Stimulated activated CD4-positive, alpha-beta T cell treated with anti-CD3 and anti-CD28 coated beads, TNF-alpha, amount 100 ng/mL, for 1 hour (primary cell): ENCODE measurements at places on chromosomes 6 and 20.

- DNase-seq, result no peak
Observed at GRCh38 chr6:94269256-94269655, 849.9 kb upstream of the EPHA7 start.

GRCh38 chr6:43658161-43658560, 13.3 kb downstream of the RSPH9 start:
- DNase-seq, result no peak

- DNase-seq, result no peak
Observed at GRCh38 chr6:133288662-133289061, 47.5 kb downstream of the EYA4 start.

- DNase-seq, result no peak
Observed at GRCh38 chr6:77839292-77839691, 186.5 kb downstream of the MEI4 start.

GRCh38 chr6:153215242-153215641, 84.2 kb upstream of the RGS17 start:
- no peak for DNase-seq

GRCh38 chr20:42530855-42531448, 658.8 kb downstream of the PTPRT start:
- no peak for DNase-seq

DNA sequence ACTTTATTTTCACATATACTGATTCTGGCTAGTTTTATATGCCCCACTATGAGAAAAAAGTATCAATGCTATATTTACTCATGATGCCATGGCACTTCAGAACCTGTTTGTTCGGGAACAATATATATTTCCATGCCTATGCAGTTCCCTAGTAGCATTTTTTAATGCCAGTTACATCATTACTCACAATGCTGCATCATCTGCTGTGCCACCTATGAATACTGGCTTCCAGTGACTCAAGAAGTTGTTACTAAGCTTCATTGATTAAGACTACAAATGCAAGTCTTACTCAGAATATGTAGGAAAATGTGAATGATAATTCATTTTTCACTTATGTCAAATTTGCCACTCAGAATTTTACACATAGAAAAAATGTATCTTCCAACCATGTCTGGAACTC, 97.9 kb downstream of the MAFB start:
- DNase-seq, result no peak

DNA sequence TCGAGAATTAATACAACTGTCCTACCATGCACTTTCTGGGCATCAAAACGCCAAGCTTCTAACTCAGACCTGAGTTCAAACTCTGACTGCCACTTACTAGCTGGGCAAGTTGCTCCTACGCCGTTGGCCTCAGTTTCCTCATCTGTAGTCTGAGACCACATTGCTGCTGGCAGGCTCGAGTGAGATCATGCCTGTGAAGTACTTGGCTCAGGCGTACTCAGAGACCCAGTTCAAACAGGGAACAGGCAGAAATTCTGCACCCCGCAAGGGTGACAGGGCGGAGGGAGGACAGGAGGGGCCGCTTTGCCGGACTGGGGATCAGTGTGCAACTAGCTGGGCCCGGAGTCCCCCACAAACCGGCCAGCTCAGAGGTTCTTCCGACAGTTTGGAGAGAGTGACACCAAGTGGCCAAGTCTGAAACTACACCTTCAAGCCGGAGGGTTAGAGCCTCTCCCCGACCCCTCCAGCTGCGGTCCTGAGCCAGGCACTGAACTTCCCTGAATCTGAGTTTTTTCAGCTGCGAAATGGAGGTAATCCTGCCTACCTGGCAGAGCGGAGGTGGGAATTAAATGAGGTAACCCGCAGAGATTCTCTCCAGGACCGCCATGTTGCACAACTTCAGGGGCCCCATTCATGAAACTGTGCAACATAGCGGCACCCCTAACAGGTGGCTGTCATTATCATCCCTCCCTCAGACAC, 46.0 kb upstream of the PTPN1 start:
- DNase-seq, result peak; percentile 21

- no peak for DNase-seq
Observed at GRCh38 chr6:166360243-166361076, 18.1 kb upstream of the SFT2D1 start.

DNA sequence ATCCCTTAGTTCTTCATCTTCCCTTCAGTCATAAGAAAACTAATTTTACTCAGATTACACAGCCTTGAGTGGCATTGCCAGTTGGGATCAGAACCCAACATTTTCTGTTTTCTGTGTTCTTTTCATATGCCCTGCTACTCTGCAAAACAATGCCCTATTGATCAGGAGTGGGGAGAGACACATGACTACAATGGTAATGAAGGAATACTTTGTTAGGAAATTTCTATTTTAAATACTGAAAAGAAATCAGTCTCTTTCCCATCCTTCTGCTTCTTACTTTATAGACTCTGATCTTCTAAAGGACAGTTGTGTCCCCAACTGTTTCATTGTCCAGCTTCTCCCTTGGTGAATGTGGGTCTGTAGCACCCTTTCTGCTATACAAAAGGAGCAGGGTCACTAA, 5.5 kb upstream of the PKIB start:
- DNase-seq, result no peak

DNA sequence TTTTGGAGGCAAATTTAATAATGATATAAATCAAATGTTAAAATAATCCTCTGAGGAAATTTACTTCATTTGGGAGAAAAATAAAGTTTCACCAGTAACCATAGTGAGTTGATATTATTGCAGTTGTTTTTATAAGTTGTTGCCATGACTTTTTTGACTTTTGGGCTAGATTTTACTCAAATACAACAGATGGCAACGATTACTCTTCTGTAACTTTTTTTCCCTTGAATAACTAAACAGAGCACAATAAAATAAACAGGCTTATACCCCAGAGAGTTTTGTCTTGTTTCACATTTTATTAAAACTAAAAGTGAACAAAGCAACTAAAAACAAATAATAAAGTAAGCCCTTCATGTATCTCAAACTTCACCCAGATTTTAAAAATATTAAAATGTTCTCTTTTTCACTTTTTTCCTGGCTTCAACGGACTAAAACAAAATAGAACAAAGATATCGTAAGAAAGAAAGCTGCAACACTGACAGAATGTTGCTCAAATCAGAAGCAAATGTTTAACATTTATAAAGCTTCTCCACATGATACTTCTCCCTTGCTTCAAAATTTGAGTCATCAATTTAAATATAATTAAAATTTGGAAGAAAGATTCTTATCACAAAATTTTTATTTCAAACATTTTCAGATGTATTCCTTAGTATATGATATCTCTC, 42.5 kb upstream of the BMP5 start:
- DNase-seq, result no peak

- no peak for DNase-seq
Observed at GRCh38 chr6:129606664-129607063, 103.3 kb downstream of the ARHGAP18 start.

DNA sequence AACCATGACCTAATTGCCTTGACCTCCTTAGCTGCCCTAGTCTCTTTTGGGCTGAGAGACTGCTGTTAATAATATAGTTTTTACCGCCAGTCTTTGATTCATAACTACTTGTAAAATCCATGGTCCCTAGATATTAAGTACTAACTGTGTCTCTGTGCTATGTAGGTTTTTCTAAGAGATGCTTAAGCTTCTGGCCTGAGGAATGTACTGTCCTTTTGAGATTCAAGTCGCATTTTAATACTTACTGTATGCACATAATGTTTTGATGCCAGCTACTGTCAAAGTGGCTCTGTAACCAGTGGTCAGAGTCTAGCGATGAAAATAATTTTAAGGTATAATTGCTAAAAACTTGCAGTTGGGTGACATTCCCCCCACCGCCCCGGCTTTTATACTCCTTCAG, 2.1 kb downstream of the AKAP12 start:
- no peak for DNase-seq

DNA sequence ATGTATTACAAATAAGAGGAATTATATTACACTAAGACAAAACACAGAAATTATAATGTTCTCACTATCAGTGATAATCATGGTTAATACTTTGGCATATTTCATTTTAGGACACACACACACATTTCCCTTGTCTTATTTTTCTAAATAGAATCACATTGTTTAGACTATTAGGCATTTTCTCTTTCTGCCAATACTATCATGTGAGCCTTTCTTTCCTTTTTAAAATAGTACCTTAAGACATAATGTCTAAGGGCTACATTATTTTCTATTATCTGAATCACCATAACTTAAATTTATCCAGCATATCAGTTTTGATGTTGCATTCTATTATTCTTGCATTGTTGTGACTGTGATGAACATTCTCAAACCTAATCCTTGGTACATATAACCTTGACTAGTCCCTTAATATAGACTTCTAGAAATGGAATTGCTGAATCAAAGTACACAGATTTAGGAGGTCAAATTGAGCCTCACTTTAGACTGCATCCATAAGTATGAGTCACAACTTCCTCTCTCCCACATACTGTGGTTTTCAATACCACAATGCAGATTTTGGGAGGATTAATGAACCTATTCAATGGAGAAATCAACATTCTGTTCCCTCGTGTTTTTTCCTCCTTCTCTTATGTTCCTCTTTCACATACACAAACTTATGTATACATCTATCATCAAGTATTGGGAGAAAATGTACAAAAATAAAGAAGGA, 212.6 kb downstream of the MOXD1 start:
- DNase-seq, result no peak

DNA sequence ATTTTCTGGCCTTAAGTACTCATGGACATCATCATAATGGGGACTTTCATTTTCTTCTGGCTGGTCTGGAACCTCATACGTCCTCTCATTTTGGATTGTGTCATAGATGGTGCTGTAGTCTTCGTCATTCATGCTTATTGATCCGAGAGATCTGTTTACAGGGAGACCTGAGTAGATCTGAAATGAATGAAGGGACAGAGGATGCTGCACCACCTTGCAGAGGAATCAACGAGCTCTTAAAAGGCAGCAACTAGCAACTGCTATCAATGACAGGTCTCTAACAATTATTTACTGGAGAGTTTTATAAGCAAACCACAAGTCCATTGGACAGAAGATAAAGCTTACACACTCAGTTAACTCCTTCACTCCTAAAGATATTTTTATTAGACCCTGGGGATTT, 49.7 kb upstream of the ENPP4 start:
- DNase-seq, result no peak

- DNase-seq, result no peak
Observed at GRCh38 chr6:152093711-152094110, 286.2 kb downstream of the ESR1 start.

- no peak for DNase-seq
Observed at GRCh38 chr6:91099479-91099878, 512.6 kb upstream of the MAP3K7 start.

GRCh38 chr6:26475823-26476729, 18.3 kb downstream of the BTN2A1 start:
- no peak for DNase-seq

DNA sequence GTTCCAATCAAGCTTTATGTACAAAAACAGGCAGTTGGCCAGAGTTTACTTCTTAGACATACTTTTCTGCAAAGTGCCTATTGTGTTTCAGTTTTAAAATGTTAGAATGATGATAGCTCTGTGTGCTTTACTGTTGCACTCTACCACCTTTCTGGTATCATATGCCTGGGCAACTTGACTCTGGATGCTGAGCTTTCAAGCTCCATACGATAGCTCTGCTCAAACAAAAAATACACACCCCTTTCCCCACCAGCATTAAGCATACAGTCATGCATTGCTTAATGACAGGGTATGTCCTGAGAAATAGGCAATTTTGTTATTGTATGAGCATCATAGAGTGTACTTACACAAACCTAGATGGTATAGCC, 123.1 kb downstream of the RCAN2 start:
- DNase-seq, result no peak

DNA sequence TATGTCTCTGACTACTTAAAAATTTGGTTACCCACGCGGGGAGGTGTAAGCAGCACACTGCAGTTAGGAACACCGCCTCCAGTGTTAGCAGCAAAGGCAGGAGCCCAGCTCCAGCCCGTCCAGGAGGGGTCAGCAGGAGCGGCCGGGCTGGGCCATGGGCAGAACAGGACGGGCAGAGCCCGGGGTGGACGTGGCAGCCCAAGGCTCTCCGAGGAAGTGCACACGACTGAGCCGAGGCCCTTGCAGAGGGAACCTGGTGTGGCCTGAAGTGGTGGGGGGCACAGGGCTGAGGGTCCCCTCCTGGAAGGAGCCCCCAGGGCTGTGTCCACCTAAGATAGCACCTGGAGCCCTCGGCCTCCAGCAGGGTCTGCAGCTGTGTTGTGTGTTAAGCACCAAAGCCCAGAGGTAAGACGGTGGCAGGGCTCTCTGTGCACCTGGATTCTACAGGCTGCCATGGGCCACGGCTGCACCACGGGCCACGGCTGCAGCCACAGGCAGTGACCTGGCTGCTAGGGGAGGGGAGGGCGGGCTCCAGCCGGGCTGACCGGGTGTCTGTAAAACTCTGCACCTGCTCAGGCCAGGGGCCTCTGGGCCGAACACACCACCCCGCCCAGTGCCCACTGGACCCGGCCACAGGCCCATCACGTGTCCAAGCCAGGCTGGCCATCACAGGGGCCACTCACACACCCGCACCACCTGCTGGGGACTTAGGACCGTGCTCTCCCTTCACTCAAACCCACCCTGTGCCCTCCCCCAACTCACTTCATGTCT, 6.6 kb downstream of the SLC2A4RG start:
- DNase-seq, result no peak

GRCh38 chr6:166109608-166110007, 58.0 kb downstream of the TBXT start:
- DNase-seq, result no peak

DNA sequence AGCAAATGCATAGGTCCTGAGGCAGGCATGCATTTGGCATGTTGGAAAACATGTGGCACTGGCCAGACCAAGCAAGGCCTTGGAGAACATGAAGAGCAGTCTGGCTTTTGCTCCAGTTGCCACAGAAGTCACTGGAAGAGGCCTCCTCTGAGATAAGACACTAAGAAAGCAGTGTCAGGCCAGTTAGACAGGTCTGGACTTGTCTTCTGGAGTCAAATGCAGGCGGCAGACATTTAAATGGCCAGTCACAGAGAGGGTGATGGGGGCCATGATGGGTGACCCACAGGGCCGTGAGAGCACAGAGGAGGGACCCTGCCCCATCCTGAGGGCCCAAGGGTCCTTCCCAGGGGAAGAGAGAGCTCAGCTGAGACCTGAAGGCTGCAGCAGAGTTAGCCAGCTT, 26.7 kb upstream of the ADA start:
- no peak for DNase-seq

GRCh38 chr20:19330038-19330437, 117.6 kb downstream of the SLC24A3 start:
- DNase-seq, result no peak

DNA sequence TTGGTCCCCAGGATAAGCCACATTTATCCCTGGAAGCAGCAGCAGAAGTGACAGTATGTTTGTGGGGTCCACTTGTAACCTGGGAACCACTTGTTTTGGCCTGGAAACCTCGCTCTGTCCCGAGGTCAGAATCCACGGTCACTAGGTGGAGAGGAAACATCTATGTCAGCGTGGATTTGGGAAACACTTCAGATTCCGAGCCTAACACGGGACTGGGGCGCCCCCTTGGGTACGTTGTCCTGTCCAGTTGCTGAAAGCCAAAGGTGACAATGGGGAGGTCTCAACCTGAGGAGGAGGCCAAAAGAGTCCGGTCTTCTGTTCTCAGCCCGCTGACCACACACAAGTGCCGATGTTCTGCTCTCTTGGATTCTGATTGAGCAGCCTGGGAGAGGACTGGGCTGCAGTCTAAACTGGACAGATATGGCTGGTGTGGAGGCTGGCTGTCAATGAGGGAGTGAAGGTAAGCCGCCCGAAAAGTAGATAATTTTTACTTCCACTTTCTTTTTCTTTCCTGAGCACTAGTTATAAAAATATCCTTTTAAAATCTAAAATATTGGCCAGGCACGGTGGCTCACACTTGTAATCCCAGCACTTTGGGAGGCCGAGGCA, 4.9 kb upstream of the ZFP57 start:
- no peak for DNase-seq

GRCh38 chr6:31465718-31466117, 32.2 kb upstream of the MICB start:
- no peak for DNase-seq

- no peak for DNase-seq
Observed at GRCh38 chr20:7411075-7411474, 529.2 kb downstream of the HAO1 start.
